ENCODE measurements at places on chromosomes 16 and 17.

- no peak for DNase-seq
These were observed 485.8 kb downstream of the SLC39A11 start for GRCh38 chr17:72606656-72607055.

- no peak for DNase-seq
These were observed 63.1 kb downstream of the CACNG3 start for GRCh38 chr16:24319126-24319814.

- DNase-seq, result no peak
These were observed 35.7 kb upstream of the CCL2 start for GRCh38 chr17:34219405-34219804.

DNA sequence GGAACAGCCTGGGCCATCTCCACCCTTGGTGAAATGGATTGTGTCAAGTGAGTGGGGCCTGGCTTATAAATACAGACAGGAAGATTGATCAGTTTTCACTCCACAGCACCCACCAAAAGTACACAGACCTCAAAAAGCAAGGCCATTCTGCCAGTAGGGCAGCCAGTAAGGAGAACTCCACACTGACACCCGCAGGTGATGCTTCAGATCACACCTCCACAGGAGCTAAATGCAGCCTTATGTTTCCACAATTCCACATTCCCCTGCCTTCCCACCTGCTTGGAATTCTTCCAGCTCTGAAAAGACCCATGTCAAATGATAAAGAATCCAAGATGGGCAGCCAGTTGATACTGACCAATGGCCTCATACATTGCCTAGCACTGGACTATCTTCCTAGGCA, 191.1 kb downstream of the ZFHX3 start:
- DNase-seq, result peak; percentile 16

- no peak for DNase-seq
These were observed at the start of gene ALOX15 for GRCh38 chr17:4641297-4642195. Gene ALOX15 (minus strand): TSS chr17:4641678. CDS start chr17:4641651, 27 bp downstream.

GRCh38 chr17:8630227-8630801, at the start of gene MYH10:
Gene MYH10 (minus strand): TSS chr17:8630725. CDS start chr17:8623246, 7,479 bp downstream.
- no peak for DNase-seq

DNA sequence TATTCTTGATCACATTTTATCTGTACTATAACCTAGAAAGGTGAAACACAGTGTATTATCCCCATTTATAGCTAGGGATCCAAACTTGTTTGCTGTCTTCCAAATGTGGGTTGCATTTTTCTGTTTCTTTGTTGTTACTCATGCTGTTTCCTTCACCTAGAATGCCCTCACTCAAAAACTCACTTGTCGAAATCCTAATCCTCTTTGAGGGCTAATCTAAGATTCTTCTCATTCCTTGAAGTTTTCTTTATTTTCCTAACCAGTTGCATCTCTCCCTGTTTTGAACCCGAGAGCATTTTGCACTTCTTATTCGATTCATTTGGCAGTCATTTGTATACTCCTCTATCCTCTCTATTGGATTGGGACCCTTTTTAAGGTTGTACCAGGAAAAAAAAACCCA, 9.6 kb downstream of the CALCOCO2 start:
- no peak for DNase-seq

- DNase-seq, result peak; percentile 76
These were observed 12.6 kb upstream of the ATP6V0C start for GRCh38 chr16:2500918-2501750.

GRCh38 chr16:86930001-86930400, 351.7 kb downstream of the FOXL1 start:
- DNase-seq, result no peak

DNA sequence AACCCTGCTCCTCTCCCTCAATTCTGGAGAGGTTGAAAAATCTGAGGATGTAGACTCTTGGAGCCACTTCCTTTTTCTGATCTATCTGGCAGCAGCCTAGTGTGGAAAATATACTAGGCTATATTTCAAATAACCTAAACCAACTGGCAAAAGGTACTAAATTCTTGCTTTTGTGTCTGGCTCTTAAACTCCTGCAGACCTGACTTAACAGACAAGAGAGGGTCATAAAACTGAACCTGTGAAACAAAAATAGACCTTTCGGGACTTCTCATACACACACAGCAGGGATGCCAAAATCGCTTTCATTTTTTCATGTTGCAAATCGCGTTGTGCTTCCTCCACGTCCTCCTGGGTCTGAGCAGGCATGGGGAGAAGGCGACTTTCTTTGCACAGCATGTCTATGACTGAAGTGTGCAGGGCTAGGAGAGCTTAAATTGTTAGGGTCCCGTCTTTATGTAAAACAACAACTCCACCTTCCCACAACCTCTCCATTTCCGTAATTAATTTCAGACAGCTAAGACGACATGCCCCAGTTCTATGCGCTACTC, 520.7 kb upstream of the PSMD7 start:
- no peak for DNase-seq
